ENCODE measurements at places on chromosomes 6 and 20.

DNA sequence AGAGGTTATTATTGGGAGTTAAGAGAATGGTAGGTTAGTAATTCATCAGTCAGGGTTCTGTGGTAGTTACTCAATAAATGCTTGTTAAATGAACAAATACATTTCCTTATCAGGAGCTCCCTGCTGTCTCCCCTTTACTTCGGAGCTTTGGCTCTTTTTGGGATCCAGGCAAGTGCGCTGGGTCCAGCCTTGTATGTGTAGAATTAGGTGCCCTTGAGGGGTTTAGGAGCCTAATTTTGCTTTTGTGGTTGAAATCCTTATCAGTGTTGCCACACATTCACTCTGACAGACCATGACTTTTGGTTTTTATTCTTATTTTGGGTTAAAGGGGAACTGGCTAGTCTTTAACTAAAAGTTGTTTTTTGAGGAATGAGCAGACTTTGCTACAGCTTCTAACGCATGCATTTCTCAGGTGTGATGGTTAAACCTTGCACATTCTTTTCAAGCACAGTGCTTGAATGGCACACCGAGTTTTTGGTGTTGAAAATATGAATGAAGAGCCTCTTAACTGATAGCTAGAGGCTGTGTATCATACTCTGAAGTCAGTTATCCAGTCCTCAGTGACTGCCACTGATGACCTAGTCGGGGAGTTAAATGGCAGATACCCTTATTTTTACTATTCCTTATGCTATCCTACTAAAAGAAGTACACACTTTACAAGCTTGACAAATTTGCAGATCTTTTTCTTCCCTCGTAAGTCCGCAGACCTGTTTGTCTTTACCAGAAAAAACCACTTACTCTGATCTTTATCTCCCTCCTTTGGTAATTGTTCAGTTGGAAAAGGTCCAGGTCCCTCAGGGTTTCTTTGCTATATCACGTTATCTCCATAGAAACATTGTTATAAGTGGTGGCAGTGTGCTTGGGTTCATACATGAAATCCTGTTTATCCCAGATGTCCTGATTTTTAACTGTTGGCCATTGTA, 50.7 kb upstream of the PLCG1 start:
- DNase-seq: no peak

DNA sequence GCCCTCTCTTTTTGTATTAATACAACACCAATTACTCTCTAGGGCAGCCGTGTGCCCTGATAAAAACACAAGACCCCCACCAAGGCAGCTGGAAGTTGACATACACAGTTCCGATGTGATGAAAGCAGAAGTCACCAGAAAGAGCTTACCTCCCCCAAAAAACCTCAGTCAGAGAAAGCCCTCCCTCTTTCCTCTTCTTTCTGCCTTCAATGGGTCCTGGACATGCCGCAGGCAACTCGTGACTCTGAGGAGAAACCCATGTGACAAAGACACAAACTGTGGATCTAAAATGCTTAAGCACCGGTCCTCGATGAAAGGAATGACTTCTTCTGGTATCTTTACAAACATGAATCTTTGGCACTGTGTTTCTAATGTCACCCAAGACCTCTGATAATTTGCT, 117.7 kb upstream of the CCDC28A start:
- DNase-seq: no peak

- DNase-seq: no peak
Measured at GRCh38 chr20:31833130-31833930, 12.1 kb downstream of the FOXS1 start.

DNA sequence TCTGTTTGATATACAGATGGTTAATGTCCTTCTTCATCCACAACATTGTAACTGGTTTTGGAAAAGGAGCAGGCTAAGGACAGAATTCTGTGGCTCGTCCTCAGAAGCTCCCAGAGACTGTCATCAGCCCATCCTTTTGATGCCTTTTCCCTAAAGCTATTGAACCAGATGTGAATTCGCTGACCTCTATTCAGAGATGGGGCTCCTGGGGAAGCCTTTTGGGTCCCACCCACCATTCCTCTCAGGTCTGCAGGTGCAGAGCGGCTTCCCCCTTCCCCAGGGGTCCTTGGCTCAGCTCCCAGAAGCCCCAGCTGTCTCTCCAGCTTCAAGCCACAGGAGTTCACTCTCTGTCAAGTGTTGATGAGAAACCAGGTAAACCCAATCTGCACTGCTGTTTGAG, 191.7 kb downstream of the SMOC2 start:
- no peak for DNase-seq

- DNase-seq: no peak
Measured at GRCh38 chr6:106152952-106153351, 66.8 kb downstream of the PRDM1 start.

DNA sequence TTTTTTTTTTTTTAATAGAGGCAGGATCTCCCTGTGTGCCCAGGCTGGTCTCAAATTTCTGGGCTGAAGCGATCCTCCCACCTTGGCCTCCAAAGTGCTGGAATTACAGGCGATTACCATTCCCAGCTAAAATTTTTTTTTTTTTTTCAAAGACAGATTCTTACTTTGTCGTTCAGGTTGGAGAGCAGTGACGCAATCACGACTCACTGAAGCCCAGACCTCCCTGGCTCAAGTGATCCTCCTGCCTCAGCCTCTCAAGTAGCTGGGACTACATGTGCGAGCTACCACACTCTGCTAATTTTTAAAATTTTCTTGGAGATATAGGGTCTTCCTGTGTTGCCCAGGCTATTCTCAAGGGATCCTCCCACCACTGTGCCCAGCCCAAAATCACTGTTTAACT, 58.0 kb upstream of the MYO6 start:
- no peak for DNase-seq

- DNase-seq: peak; percentile 58
Measured at GRCh38 chr6:139161169-139161568, 26.3 kb downstream of the HECA start.

DNA sequence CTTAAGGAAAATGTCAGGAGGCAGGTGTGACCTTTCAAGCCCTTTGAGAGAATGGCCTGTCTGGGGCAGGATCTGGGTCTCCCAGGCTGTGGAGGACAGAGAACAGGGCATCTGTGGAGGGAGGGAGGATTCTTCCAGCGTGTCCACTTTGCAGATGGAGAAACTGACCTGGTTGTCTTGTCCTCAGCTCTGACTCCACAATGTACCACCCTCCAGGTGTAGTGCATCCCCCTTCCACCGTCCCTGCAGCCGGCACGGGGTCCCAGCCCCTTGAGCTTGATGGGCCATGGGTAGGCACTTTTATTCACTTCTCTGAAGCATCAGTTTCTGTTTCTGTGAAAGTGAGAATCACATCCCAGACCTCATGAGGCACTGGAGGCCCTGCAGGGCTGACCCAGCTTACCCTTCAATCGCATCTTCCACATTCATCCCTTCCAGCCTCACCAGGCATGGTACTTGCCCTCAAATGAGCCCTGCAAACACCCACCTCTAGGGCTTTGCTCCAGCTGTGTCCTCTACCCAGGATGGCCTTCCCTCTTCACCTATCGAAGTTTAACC, 4.6 kb upstream of the TGM2 start:
- no peak for DNase-seq

- no peak for DNase-seq
Measured at GRCh38 chr20:2918096-2919049, 45.1 kb downstream of the PTPRA start.

DNA sequence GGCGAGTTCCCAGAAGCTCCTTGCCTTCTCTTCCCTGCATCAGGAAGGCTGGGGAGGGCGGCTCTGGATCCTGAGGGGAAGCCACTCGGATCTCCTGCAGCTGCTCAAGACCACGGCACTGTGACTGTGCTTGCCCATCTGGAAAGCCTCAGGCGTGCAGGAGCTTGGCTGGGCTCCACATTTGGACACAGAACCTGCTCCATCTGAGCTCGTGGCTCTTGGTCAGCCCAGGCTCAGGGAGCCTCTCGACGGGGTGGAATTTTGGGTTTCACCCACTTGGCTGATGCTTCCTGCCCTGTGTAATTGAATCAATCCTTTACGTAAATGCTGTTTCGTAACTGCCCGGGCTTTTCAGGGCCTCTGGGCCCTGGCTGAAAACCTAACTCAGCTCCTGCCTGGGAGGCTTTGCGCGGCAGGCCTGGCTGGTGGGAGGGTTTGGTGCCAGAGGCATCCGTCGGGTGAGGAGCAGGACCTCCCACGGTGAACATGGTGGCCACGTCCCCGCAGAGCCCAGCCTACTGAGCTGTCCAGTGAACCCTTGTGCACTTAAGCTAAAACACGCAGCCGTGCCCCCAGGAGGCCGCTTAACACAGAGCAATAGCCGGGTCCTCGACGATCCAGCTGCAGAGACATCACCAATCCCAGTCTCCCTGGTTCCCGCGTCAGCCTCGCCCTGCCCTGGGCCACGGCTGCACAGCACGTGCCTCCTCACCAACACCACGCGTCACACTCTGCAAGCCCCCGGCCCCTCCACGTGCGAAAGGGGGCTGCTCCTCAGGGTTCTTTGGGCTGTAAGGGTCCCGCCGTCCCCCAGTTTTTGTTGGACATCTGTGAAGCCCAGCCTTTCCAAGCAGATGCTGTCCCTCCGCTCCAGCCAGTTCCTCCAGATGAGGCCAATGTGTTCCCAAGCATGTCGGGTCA, 241.0 kb downstream of the DLL1 start:
- no peak for DNase-seq

- DNase-seq: no peak
Measured at GRCh38 chr6:156914181-156914580, 137.0 kb downstream of the ARID1B start.

DNA sequence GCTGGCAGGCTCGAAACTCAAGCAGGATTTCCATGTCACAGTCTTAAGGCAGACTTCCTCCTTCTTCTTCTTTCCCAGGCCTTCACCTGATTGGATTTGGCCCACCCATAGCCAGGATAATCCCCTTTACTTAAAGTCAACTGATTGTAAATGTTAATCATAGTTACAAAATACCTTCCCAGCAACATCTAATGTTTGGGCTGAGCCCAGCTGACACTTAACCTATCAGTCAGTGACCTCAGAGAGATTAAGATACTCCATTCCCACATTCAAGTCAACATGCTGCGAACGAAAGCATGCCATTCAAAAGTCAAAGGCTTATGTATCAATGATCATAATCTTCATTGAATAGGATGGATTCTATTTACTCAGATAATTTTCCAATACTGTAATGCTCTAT, 16.0 kb downstream of the MAP7 start:
- DNase-seq: no peak

DNA sequence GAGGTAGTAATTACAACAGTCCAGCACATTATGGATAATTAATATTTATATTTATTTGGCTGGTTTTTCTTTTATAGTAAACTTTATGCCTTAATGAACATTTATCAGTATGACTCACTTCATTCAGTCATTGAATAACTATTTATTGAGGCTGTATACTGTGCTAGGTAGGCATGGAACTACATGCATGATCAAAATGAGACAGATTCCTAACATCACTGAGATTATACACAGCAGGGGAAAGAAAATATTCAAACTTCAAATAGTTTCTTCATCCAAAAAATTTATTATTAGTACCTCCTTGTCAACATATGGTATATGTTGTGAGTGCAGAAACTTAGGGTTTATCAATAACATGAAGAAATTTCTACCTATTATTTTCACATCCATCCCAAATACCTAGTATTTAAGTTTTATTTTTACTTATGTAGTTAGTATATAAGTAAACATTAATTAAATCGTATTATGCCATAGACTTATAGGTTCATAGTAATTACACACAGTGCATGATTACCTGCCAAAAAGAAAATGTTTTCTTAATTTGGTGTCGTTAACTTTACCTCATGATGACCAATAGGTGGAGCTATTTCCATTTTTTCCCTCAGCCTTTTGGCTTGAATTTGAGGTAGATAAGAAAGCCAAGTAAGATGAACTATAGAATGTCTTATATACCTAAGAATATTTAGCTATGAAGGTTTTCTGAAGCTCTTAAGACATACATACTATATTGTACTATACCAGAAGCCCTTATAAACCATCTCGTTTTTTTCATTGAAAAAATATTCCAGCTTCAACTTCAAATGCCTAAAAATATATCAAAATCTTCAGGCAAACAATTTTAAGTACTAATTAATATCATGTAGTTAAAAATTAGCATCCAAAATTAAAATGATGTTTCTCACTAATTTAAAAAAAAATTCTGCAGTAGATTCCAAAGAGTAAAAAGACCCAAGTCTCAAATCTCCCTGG, 12.5 kb upstream of the TMEM30A start:
- no peak for DNase-seq

DNA sequence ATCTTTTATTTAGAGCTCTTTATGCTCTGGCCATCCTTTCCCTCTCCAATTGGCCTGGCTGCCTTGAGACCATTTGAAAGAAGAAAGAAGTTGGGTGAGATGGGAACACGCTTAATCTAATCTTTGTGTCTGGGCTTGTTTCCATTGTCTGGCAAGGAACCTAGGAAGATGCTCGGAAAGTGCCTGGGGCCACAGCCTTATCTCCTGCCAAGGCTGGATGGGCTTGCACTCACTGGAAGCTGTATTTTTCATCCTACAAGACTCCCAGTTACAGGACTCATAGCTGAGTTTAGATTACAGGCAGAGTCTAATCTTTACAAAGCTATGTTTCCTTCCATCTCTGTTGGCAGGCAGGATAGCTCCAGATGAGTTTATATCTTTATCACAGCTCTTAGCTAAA, 33.1 kb upstream of the CDYL start:
- no peak for DNase-seq

DNA sequence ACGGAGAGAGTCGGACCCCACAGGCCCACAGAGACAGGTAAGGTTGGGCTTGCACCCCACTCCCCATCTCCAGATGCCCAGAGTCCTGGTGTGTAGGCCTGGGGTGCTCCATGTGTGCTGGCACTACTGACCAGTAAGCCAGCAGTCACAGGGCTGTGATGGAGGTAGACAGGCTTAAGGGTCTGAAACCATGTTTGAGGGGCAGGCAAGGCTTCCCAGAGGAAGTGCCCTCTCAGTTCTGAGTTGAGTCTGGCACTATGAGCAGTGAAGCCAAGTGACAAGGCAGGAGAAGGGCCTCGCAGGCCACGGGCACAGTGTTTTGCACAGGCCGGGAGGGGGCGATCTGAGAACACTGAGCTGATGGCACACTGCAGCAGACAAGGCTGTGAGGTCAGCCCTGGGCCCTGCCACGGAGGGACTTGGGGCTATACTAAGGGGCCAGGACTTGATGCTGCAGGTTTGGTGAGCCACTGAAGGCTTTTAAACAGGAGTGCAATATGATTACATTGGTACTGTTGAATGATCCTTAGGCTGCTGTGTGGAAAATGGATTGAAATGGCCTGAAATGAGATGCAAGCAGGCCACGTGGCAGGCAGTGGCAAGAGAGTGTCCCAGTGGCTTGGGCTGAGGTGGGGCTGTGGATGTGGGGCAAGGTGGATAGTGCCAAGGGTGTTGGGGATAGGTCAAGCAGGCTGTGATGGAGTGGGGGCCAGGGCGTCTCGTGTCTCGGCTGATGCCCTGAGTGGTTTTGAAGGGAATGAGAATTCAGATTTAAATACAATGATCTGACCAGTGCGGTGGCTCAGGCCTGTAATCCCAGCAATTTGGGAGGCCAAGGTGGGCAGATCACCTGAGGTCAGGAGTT, 20.3 kb downstream of the TTBK1 start:
- no peak for DNase-seq

DNA sequence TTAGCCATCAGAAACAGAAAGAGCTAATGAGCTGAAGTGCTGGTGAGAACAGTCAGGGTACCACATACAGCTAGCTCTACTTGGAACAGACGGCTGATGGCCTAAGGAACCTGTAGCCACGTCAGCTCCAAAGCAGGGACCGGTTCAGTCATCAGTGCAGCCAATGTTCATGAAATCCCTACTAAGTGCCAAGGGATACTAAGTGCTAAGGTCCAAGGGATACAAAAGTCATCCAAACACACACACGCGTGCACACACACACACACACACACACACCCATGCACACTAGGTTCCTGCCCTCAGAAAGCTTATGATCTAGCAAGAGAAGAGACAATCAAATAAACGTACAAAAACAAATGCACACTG, 53.6 kb downstream of the MAP3K5 start:
- DNase-seq: no peak

- no peak for DNase-seq
Measured at GRCh38 chr6:25446830-25447569, 167.8 kb downstream of the CARMIL1 start.

Measured in NCI-H510A (cell line).